ENCODE measurements at places on chromosomes 1 and 21.
A peak's percentile ranks its signal among the peaks of the same experiment; 100 is the strongest.

DNA sequence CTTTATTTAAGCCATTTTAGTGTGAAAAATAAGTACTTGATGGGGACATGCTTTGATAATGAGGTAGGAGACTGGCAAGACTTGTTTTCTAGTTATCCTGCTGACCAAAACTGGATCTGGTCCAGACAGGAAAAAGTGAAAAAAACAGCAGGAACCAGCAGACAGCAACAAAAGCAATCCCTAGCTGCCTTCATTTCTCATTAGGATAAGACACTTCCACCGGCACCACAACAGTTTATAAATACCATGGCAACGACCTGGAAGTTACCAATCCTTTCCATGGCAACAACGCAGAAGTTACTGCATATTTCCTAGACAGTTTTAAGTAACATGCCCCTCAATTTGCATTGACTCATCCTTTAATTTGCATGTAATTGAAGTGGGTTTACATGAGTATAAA lies 993.8 kb upstream of the NCAM2 start:
- DNase-seq, result no peak

- DNase-seq, result no peak
Measured at GRCh38 chr1:29712284-29712651, 475.9 kb downstream of the PTPRU start.

DNA sequence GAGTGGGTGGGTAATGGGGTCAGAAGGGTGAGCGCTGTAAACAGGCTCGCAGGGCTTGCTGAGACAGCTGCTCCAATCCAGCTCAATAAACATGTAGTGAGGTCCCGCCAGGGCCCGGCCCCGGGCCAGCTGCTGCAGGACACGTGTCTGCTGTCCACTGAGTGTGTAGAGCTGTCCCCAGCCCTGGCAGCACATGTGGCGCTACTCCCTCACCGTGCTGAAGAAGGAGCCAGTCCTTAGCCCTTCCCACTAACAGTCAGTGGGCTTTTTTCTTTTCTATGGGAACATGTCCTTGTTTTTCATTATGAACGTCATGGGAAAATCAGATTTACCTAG lies 78.9 kb upstream of the C1orf174 start:
- no peak for DNase-seq

GRCh38 chr1:208559597-208560329 lies 315.6 kb upstream of the PLXNA2 start:
- DNase-seq, result no peak

DNA sequence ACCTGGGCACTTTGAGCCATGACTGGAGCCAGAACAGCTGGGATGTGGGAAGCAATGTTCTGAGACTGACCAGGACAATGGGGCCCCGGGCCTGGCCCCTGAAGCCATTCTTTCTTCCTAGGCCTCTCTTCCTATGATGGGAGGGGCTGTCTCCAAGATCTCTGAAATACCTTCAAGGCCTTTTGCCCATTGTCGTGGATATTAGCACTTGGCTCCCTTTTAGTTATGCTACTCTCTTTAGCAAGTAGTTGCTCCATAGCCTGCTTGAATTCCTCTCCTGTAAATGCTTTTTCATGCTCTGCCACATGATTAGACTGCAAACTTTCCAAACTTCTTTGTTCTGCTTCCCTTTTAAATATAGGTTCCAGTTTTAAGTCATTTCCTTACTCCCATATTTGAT lies 262.9 kb upstream of the CACYBP start:
- no peak for DNase-seq

DNA sequence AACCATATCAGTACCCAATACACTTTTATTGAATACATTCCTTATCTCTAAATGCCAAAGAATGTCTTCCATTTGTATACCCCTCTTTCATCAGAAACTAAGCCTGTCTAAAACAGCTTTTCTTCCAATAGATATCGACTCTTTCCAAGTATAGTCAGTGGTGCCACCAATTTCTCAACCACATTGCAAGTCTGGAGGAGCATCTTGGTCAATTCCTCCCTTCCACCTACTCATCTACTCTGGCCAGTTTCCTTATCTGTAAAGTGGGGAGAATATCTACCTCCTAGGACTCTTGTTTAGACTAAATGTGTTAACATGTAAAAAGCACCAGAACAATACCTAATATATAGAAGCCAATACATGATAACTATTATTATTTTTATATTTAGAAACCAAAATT lies 28.5 kb upstream of the FGGY start:
- DNase-seq, result no peak

- peak; percentile 99 for DNase-seq
Measured at GRCh38 chr1:32273391-32274208, 18.3 kb upstream of the HDAC1 start.

- no peak for DNase-seq
Measured at GRCh38 chr1:72693376-72693775, 411.0 kb upstream of the NEGR1 start.

GRCh38 chr1:19596065-19596713 lies 47.9 kb upstream of the NBL1 start:
- no peak for DNase-seq

GRCh38 chr1:207565546-207566468 lies 69.8 kb downstream of the CR1 start:
- DNase-seq, result no peak

- DNase-seq, result no peak
Measured at GRCh38 chr1:26693599-26694572, 1.9 kb upstream of the ARID1A start.

- DNase-seq, result peak; percentile 32
Measured at GRCh38 chr1:199422206-199422605, 605.3 kb upstream of the NR5A2 start.

GRCh38 chr1:167797015-167797414 lies 75.2 kb downstream of the MPZL1 start:
- no peak for DNase-seq

DNA sequence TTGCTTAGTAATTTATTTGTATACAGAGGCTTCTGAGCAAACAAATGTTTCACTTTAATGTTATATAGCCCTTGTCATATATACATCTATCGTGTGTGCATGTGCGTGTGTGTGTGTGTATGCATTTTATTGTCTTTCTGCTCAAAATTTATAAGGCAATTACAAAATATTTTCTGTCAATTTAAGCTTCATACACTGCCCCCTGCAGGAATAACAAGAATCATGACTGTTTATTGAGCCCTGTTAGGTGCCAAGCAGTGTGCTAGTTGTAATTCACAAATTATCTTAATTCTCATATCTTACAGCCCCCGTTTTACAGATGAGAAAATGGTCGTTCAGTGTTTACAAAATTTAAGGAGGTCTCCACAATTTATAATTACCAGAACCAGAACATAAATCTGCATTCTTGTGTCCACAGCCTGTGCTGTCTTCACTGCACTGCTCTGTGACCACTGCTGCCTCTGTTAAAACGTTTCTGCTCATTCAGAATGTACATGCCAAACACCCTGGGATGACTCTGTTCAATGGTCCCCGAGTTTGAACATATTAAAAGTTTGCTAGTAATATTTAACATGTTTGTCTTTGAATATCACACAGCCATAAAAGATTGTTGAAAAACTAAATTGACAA lies 181.3 kb downstream of the ATP6V1G3 start:
- DNase-seq, result peak; percentile 31

GRCh38 chr1:167683641-167684502 lies 37.9 kb upstream of the MPZL1 start:
- DNase-seq, result no peak

DNA sequence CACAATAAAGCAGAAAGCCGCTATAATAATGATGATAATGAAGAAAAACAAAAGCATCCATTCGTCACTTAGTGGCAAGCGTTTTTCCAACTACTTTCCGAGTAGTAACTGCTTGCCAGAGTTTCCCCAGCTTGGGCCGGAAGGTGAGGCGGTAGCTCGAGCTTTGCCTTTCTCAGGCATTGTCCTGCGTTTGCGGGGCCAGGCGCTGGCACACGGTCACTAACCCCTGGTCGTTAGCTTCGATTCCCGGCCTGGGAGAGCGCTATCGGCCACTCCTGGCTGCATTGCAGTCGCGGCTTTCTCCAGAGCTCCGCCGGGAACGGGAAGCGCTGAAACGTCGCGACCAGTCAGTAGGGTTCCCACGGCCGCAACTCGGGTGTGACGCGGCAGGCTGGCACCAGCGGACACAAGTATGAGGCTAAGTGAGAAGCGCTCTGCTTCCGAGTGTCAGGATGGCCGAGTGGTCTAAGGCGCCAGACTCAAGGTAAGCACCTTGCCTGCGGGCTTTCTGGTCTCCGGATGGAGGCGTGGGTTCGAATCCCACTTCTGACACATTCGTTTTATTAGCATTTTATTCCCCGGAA lies 14.6 kb upstream of the ZNF692 start:
- peak; percentile 94 for DNase-seq

- DNase-seq, result peak; percentile 42
Measured at GRCh38 chr1:209601809-209602657, 18.5 kb downstream of the CAMK1G start.

DNA sequence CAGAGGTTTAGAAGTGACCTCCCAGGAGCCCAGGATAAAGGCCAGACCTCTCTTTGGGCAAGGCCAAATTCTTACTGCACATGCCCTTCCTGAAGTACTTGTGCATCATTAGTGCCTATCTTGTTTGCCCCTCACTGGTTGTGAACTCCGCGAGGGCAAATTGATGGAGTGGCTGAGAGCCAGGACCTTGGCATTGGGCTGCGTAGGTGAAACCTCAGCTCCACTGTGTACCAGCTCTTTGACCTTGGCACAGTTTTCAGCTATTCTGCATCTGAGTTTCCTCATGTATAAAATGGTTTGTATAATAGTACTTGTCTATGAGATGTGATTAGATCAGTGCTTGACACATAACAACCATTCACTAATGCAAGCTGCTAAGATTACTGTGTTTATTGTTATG lies 11.5 kb downstream of the OTUD3 start:
- no peak for DNase-seq

DNA sequence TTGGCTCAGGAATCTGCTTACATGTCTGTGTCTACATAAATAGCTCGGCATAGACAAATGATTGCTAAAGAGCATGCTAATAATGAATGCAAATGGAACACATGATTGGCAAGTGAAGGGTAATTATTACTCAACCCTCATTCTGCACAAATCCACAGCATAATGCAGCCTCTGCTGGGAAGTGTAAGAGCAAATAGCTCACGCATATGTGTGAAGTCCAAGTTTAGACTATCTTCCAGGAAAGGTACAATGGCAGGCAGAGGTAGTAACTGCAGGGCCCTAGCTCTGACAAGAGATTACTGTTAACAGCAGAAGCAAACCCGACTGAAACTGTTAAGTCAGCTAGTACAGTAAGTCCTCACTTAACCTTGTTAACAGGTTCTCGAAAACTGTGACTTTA lies 7.0 kb upstream of the IL6R start:
- no peak for DNase-seq

GRCh38 chr1:150161747-150162581 lies 12.2 kb downstream of the PLEKHO1 start:
- DNase-seq, result no peak

GRCh38 chr1:25631750-25632485 lies 15.3 kb downstream of the MAN1C1 start:
- no peak for DNase-seq

DNA sequence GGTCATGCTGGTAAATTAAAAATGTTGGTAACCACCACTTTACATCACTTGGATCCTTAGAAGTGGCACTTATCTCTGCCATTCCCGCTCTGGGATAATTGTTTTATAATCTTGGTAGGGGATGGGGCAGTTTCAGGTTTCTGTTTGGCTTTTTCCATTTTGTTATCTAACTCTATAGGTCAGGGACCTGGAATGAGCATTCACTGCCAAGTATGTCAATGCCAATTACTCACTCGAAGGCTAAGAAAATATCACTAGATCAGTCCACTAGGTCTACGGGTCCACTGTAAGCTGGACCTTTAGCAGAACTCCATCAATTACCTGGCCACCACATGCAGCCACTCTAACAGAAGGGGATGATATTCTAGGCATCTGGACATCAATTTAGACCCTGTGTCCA lies 4.5 kb upstream of the DIP2A start:
- no peak for DNase-seq

GRCh38 chr1:19317126-19317910 lies 5.2 kb downstream of the SLC66A1 start:
- DNase-seq, result no peak

- no peak for DNase-seq
Measured at GRCh38 chr1:114033961-114034360, 54.7 kb downstream of the OLFML3 start.

DNA sequence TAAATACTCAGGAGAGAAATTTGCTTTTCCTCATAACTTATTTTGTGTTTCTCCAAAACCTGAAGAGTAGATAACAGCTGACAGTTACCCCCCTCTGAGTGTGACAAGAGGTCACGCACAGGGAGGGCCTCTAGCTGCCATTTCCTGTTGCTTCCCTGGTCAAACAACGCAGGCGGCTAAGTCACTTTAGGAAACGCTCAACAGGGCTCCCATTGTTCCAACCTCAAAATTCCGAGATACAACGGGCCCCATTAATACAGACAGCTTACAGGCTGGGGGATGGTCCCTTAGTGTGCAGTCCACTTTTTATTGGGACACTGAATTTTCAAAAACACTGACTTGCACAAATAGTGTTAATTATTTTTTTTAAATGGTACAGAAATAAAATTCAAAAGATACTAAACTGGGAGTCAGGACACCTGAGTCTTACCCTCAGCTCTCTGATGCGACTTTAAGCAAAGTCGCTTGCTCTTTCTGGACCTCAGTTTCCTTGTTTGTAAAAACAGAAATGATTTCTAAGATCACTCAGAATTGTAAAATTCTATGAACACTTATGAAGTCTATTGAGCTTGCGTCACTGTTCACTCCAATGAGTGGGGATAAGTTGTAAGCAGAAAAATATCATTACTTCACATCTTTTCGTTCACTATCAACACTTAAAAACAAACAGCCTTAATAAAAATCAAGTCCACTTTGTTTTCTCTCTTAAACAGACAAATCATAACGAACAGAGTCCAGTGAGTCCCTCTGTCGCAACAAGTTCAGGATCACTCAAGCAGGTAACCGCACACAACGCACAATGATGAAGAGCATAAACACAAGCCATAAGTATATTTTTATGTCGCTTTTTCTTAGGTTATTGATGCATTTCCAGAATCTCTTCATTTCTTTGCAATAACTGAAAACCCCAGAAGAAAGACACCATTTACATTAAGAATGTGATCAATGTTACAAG lies 13.5 kb downstream of the LZIC start:
- no peak for DNase-seq

- DNase-seq, result no peak
Measured at GRCh38 chr21:26055841-26056264, 114.7 kb downstream of the APP start.

GRCh38 chr21:41856572-41856971 lies 22.6 kb downstream of the PRDM15 start:
- DNase-seq, result no peak

DNA sequence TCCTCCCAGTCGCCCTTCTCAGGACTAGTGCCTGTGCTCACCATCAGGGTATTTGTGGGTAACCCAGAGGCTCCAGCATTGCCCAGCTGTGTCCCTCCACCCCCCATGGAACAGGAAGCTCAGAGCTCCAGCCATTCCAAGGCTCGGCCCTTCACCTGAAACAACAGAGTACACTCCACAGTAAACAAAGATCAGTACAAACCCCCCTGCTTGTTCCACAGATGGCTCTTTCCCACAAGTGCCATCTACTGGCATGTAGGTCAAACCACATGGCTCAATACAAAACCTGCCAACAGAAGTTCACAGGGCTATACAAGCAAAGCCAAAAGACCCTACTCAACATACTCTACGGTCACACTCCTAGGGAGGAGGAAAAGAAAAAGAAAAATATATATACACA lies 258.7 kb downstream of the AGBL4 start:
- DNase-seq, result peak; percentile 33

GRCh38 chr1:9910076-9910422 lies at the start of gene CTNNBIP1:
TSS of gene CTNNBIP1 (minus strand) at chr1:9910269. CDS start at chr1:9872064, 38,205 bp downstream.
- no peak for DNase-seq

- DNase-seq, result peak; percentile 39
Measured at GRCh38 chr1:23177438-23178380, 9.1 kb upstream of the LUZP1 start.

All from Jurkat, Clone E6-1 (cell line).